Stimulated activated CD8-positive, alpha-beta memory T cell treated with anti-CD3 and anti-CD28 coated beads, Interleukin-4, amount 100 ng/mL, for 1 hour (primary cell): ENCODE measurements at places on chromosomes 5 and 9.

DNA sequence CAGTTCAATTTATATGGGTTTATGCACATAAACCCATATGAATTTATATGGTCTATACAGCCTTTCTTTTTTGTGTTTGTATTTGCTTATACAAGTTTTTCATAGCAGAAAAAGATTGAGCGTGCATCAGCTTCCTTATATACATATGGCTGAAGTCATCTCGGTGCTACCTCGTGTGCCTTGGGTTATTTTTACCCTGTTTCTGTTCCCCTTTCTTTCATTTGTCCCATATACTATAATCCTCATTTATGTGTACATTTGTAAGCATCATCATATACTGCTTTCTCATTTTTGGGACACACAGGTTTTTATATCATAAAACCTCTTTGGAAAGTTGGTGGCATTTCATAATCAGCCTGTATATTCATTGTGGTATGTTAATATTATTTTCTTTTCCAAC lies 107.8 kb upstream of the ADAMTSL1 start:
- DNase-seq, result no peak

GRCh38 chr5:132023258-132024116 lies 12.0 kb upstream of the ACSL6 start:
- DNase-seq, result no peak

- DNase-seq, result no peak
Measured at GRCh38 chr9:121268598-121268850, 562 bp downstream of the GSN start.

DNA sequence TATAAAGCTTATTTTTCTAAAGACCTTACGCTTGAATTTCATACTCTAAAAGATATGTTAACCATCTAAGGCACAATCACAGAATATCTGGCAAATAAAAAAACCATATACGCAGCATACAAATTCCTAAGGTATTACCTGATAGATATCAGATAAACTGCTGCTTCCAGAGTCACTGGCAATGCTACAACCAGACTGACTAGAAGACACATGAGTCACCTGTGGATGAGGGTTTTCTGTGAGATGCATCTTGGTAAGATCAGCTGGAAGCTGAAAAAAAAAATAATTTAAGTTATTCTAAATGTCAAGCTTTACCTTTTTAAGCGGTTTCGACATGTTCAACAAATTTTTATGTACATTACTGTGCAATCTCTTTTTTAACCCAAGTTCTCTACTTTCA lies 113.8 kb downstream of the RAPGEF6 start:
- DNase-seq, result no peak

GRCh38 chr9:107963246-107963645 lies 473.7 kb upstream of the KLF4 start:
- DNase-seq, result no peak

- no peak for DNase-seq
Measured at GRCh38 chr9:123680352-123680751, 249.6 kb downstream of the DENND1A start.

- no peak for DNase-seq
Measured at GRCh38 chr5:107373549-107374263, 297.0 kb downstream of the EFNA5 start.

DNA sequence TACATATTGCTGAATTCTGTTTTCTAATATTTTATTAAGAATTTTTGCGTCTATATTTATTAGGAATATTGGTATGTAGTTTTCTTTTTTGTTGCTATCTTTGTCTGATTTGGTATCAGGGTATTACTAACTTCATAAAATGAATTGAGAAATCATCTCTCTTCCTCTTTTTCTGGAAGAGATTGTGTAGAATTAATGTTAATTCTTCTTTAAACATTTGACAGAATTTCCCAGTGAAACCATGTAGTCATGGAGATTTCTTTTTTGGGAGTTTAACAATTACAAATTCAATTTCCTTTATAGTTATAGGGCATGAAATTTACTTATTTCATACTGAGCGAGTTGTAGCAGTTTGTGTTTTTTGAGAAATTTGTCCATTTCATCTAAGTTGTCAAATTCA lies 3.3 kb upstream of the FAM170A start:
- no peak for DNase-seq

GRCh38 chr9:127132921-127133647 lies 10.6 kb upstream of the ANGPTL2 start:
- DNase-seq, result no peak

DNA sequence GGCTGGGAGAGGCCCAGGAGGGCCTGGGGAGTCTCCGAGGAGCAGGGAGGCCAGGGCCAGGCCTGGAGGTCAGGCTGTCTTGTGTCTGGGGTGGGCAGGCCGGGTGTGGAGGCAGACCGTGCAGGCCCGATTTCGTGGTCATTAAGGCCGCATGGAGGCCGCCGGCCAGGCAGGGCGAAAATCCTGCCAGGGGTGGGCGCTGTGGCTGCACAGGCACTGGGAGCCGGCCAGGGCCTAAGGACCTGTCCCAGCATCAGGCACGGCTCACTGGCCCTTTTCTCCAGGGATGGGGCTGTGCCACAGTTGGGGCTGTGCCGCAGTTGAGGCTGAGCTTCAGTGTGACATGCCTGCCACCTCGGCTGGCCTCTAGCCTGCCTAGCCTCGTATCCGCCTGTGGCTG lies 35.9 kb downstream of the ASS1 start:
- no peak for DNase-seq
